ENCODE measurements at places on chromosomes 2 and 18.

DNA sequence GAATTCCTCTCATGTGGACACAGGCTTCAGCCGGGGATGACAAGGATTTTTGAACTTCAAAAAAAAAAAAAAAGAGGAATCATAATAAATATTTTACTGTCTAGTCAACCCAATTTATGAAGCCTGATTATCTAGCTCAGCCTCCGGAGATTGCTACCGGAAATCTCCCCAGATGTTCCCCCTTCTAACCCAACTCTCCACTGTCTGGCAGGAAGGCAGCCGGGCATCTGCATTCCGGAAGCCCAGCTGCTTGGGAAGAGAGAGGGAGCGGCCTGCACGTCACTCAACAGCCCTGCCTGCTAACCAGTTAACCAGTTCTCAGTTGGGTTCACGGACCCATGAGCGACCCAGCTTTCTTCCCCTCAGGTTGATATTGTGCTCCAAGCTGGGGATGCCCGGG is 87.2 kb upstream of the POU3F3 start:
- no peaks in the 10 kb centered on the region for H3K27me3 ChIP-seq
- no peaks in the 10 kb centered on the region for H3K36me3 ChIP-seq
- no peak overlapping the region for H3K4me3 ChIP-seq
- no peak overlapping the region for H3K27ac ChIP-seq

DNA sequence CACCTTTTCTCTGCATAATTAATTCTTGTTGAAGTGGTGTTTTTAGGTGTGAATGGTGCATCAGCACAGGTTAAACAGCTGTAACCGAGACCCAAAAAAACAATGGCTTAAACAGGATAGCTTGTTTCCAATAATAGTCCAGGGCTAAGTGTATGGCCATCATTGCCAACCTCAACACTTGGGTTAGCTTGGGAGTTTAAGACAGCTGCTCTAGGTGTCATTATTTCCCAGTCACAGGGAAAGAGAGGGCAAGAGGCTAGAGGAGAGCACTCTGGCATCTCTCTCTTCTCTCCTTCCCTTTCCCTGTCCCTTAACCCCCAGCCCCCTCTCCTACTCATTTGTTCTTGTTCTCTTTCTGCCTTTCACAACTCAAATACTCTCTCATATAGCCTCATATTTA is 21.1 kb downstream of the BIRC6 start:
- no peaks in the 10 kb centered on the region for H3K27me3 ChIP-seq
- H3K4me3 ChIP-seq = no peak overlapping the region
- no peak overlapping the region for H3K27ac ChIP-seq
- DNase-seq = no peak

- DNase-seq = no peak
- no peak overlapping the region for H3K4me3 ChIP-seq
- H3K27me3 ChIP-seq = no peaks in the 10 kb centered on the region
- no peaks in the 10 kb centered on the region for H3K4me1 ChIP-seq
- H3K27ac ChIP-seq = no peak overlapping the region
These were observed 19.3 kb downstream of the ZAP70 start for GRCh38 chr2:97732436-97733340.

DNA sequence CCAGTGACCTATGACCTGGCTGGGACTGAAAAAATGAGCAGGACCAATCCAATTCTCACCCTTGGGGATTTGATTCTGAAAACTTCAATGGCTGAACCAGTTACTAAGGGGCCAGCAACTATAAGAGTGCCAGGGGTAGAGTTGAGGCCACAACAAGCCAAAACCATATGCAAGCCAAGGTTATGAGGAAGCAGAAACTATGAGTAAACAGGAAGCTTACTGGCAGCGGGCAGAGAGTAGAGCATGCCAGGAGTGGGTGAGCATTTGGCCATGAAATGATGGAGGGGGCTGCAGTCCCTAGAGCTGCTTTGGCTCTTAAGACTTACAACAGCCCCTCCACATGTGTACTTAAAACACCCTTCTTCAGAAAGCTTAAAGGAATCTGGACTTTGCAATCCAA is 82.4 kb downstream of the RBMS1 start:
- no peak overlapping the region for H3K27ac ChIP-seq
- H3K4me3 ChIP-seq = no peak overlapping the region
- H3K4me1 ChIP-seq = no peaks in the 10 kb centered on the region
- H3K27me3 ChIP-seq = no peaks in the 10 kb centered on the region
- no peak for DNase-seq

GRCh38 chr18:42520138-42520537 is 565.1 kb downstream of the PIK3C3 start:
- no peaks in the 10 kb centered on the region for H3K27me3 ChIP-seq
- H3K4me3 ChIP-seq = no peak overlapping the region
- H3K27ac ChIP-seq = no peak overlapping the region
- no peak for DNase-seq

- H3K27me3 ChIP-seq = no peaks in the 10 kb centered on the region
- H3K4me1 ChIP-seq = no peaks in the 10 kb centered on the region
- no peak overlapping the region for H3K4me3 ChIP-seq
- no peak overlapping the region for H3K27ac ChIP-seq
These were observed 35.9 kb downstream of the EPC2 start for GRCh38 chr2:148680462-148680861.
